ENCODE measurements at places on chromosomes 1 and 21.

DNA sequence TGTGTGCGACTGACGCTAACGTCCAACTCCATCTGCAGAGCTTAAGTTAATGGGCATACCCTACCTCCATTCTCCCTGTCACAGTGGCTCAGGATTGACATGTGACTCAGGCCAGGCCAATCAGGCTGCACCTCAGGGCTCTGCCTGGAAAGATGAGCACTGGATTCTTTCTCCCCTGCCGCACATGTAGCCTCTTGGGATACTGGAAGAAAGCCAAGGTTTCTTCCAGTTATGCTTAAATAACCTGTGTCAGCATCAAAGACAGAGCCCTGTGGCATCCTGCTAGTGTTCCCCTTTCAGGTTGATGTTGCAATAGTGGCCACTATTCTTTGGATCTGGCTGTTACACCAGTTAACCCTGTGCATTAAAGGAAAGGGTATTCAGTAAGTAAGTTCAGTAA lies 55.0 kb upstream of the SYT6 start:
- no peak for DNase-seq

DNA sequence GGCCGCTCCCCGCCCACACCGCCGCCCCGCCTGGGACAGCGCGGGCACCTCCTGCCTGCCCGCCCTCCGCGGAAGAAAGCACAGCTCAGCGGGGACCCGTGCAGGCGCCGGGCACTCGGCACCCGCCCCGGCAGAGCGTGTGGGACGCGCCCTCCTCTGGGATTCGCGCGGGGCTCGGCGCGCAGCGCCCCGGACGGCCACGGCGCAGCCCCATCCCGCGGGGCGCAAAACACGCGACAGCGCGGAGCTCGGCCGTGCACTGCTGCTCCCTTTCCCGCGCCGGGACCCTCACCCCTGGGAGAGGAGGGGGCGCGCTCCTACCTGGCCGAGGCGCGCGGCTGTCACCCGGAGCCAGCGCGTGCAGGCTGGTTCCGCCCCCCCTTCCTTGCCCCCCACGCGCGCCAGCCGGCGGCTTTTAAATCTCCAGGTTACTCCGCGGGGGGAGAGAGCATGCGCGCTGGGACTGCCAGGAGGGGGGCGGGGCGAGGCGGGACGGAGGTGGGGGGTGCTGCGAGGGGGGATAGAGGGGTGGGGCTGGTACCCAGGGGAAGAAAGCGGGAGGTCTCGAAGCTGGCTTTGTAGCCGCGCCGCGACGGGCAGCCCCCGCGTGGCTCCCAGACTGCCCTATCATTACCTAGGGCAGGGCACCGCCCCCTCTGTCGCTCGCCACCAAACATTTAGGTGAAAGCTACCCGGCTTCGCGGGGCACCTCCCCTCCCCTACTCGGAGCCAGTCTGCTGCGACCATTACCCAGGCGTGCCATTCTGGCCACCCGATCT lies at the start of gene SLC45A3:
Gene SLC45A3, minus strand, starts transcription at position 437 of the 779 bp plus-strand sequence. CDS start 15,853 bp downstream, outside the sequence.
- peak; percentile 59 for DNase-seq

- DNase-seq: no peak
Observed at GRCh38 chr1:26122988-26123973, 11.7 kb downstream of the PDIK1L start.

DNA sequence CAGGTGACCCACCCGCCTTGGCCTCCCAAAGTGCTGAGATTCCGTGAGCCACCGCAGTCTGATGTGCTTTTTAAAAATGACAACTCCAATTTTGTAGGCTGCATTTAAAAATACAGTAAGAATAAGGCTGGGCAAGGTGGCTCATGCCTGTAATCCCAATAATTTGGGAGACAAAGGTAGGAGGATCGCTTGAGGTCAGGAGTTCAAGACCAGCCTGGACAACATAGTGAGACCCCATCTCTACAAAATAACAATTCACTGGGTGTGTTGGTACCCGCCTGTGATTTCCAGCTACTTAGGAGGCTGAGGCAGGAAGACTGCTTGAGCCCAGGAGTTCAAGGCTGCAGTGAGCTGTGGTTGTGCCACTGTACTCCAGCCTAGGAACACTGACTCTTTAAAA lies 23.4 kb downstream of the SLC19A2 start:
- DNase-seq: no peak

- peak; percentile 85 for DNase-seq
Observed at GRCh38 chr1:61043010-61043820, 39.1 kb upstream of the NFIA start.

DNA sequence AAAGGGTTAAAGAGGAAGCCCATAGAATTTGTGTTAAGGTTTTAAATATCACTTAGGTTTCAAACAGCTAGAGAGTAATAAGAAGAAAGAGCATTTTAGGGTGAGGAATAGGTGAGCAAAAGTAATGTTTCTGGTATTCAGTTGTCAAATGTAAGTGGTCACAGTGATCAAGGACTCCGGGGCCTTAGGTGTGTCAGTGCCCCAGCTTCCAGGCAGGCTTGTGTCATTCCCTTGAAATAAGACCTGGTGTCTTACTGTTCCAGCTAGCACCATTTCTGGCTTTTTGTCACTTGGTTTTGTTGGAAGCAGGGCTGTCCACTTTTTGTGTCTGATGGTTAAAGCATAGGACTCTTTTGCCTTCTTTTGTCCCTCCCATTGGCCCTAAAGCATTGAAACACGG lies 69.6 kb downstream of the DYRK1A start:
- DNase-seq: no peak

DNA sequence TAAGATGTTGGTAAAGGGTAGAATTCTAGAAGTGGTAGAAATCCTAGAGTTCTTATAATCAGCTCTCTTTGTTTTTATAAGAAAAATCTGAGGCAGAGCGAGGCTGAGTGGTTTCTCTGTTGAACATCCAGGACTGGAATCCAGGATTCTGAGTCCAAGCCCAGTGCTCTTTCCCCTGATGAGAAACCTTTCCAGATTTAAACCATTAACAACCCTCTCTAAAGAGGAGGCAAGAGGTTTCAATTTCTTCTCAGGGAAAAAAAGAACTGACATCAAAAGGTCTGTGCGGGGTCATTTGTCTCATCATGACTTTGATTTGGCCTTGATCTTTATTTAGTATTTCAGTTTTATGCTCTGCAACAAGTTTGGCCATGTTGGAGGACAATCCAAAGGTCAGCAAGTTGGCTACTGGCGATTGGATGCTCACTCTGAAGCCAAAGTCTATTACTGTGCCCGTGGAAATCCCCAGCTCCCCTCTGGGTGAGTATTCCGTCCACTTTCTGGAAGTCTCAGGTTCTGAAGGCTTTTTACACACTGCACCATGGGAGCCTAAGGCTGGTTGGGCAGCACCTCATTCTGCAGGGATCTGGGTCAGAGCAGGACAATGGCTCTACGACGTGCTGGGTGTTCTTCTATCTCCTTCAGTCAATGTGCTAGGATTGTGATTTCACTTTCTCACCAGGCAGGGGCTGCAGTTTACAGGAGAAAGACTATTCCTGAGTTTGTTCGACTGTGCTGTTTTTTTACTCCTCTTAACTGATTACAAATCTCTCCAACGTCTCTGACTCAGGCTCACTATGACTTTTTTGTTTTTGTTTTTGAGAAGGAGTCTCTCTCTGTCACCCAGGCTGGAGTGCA lies 18.9 kb upstream of the CCT8 start:
- no peak for DNase-seq

DNA sequence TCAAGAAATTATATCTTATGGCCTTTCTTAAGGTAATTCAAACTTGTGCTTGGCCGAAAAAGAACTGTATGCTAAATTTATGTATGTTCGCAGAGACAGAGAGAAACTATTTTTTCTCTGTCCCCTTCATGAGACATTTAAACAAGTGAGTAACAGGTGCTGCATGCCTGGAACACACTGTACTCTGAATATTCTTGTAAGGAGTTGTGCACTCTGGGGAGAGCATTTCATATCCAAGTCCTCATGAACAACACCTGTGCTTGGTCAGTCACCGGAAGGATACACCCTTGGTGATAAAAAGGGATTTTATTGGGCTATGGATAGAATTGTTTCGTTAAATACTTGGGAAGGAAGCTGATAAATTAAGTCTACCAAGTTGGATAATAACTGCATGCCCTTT lies 220.8 kb upstream of the NRIP1 start:
- DNase-seq: no peak

DNA sequence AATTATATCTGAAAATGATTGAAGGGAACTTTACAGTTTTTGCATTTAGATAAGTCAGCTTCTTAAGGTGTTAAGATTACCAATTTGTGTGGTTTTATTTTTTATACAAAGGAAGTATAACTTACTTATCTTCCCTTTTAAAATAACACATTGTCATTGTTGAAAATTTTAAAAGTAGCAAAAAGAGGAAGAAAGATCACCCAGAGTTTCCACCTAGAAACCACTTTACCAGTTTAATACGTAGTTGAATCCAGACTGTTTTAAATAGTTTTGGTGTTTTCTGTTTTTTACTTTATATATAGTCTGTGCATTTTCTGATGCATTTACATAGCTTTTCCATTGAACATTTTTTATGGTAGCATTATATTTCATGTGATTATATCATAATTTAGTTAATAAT lies 6.1 kb downstream of the CCDC18 start:
- no peak for DNase-seq

- no peak for DNase-seq
Observed at GRCh38 chr1:153942766-153943549, 3.6 kb downstream of the DENND4B start.

GRCh38 chr1:152228831-152229230 lies 4.8 kb upstream of the HRNR start:
- DNase-seq: no peak

GRCh38 chr1:7610106-7610731 lies 160.9 kb upstream of the VAMP3 start:
- DNase-seq: no peak

DNA sequence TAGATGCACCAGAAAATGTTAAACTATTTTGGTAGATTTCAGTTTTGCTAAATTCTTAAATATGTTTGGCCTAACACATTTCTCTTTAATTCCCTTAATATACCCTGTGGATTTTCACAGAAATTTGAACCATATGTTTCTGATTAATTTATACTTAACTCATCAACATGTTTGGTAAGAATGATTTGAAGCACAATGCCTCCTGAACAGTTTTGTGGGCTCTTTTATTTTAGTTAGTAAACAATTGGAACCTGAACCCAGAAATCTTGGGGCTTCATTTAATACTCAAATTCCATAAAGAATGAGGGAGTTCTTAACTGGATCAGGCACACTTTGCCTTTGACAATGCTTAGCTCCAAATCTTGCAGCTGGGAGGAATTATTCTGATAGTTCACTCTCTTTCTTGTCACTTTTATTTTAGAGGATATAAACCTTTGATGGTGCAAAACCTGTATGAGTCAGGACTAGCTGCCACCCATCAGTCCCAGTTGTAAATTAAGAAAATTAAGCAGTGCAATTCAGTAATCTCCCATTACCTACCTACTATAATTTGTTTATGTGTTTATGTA lies 24.6 kb upstream of the LYPLAL1 start:
- no peak for DNase-seq

GRCh38 chr1:230105754-230106625 lies 39.0 kb downstream of the GALNT2 start:
- DNase-seq: no peak

GRCh38 chr1:223203694-223204093 lies 60.6 kb upstream of the TLR5 start:
- DNase-seq: no peak

DNA sequence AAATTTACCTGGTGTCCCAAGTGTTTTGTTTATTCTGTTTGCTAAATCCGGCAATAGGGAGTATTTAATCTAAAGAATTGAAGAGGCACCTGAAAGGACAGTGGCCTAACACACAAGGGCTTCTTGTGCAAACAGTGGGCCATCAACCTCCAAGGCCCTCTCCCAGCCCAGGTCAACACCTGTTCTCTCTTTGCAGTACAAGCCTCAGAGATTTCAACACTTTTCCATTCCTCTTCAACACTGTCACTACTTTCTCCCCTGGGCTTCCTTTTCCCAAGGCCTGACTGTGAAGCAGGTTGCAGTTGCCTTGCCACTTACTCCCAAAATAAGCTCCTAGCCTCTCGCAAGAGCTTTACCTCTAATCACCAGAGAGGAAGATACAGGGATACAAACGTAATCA lies 3.2 kb upstream of the SNAPIN start:
- no peak for DNase-seq

- DNase-seq: no peak
Observed at GRCh38 chr21:46517361-46517760, 58.7 kb downstream of the DIP2A start.

DNA sequence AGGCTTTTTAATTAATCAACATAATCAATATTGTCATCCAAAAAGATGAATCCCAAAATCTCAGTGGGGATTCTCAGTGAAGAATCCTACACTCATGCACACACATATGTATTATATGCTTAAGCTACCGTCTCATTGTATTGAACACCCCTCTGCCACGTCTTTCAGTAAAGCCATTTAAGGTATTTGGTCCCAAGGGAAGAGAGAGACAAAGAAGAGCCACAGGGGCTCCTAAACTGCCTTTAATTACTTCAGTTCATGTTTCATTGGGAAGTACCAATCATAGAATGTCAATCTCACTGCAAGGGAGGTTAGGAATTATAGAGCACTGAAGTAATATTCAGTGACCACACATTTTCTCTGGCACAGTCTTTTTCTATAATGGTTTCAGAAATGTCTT lies 388.6 kb upstream of the NEGR1 start:
- DNase-seq: no peak

DNA sequence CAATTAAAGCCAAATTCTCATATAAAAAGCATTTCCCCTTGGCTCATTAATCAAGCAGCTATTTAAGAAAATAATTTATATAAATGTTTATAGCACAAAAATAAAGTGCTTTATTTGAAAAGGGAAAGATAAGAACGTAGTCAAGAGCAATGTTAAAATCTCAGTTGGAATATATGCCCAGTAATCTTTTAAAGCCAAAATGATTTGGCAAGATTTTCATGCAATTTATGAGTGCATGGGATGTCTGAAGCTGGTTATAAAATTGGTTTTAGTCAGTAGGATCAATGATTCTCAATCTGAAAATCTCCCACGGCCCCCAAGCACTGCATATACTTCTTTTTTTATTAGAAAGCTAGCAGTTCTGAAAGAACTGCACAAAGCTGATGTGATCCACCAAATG lies 188.8 kb downstream of the RERE start:
- DNase-seq: no peak

- no peak for DNase-seq
Observed at GRCh38 chr21:42040411-42041180, 30.4 kb upstream of the ZBTB21 start.

- DNase-seq: peak; percentile 54
Observed at GRCh38 chr1:206766251-206766856, 4.2 kb upstream of the IL19 start.

GRCh38 chr1:202807926-202808757 lies at the start of gene KDM5B:
KDM5B (minus strand) TSS chr1:202808421; CDS start chr1:202808305, 116 bp downstream.
- DNase-seq: peak; percentile 78

DNA sequence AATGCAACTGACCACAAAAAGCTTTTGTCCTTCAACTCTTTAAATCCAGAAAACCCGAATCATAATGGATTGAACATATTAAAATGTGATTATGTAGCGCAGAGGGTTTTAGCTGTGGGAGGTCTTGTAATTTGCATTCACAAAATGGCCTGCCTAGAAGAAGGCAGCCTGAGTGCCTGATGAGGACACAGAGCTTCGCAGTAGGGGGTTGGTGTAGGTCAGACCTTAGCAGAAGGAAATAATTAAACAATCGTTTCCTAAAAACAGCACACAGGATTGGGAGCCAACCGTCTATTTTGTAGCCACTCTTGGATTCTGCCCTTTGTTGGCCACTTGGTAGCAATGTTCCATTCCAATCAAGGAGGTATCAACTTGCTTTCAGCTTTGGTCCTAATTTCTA lies 195.7 kb upstream of the KIAA0040 start:
- DNase-seq: no peak

- DNase-seq: no peak
Observed at GRCh38 chr1:71719330-71719729, 563.0 kb downstream of the NEGR1 start.
